ENCODE measurements at places on chromosomes 1 and 21.
A peak's percentile ranks its signal among the peaks of the same experiment; 100 is the strongest.

DNA sequence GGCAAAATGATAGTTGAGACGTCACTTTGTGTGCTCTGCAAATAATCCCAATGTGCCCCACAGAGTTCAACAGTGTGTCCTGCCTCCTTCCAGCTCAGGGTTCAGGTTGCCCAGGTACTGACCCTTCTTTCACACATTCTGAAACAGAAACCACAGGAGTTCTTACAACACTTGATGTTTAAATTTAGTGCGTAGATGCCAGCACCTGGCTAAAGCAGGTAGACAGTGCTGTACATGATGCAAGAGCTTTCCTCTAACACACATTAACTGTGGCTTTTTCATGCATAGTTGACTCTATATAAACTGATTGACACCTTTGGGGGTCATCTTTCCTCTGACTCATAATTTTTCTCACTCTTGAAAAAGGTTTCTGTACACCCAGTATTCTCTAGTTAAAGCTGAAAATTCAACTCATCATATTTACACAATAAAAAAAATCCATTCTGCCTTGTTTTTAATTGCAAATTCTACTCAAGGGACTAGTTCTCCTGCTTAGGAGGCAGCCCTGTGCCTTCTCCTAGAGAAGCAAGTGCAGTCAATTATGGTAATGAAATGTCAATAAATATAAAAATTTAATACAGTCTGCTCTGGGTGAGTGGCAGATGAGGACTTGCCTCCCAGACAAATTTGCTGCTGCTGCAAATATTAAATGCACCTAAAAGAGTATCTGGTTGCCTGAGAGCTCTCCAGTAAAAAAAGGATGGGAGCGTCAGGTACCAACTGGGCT lies 91.4 kb downstream of the NR5A2 start:
- DNase-seq: no peak

GRCh38 chr1:201565771-201566528 lies 27.0 kb downstream of the NAV1 start:
- no peak for DNase-seq

DNA sequence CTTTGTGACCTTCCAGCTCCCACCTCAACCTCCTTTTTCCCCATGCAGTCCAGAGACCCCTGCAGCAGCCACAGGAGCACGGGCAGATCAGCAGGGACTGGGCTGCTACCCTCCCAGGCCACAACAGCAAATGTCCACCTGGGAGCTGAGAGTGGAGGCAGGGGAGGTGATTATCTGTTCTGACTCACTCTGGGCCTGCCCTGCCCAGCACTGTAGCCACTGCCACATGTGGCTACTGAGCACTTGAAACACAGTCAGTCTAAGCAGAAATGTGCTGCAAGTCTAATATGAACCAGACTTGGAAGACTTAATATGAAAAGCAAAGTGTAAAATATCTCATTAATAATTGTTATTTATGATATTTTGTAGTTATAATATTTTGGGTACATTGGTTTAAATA lies 148.9 kb upstream of the VANGL1 start:
- DNase-seq: no peak

DNA sequence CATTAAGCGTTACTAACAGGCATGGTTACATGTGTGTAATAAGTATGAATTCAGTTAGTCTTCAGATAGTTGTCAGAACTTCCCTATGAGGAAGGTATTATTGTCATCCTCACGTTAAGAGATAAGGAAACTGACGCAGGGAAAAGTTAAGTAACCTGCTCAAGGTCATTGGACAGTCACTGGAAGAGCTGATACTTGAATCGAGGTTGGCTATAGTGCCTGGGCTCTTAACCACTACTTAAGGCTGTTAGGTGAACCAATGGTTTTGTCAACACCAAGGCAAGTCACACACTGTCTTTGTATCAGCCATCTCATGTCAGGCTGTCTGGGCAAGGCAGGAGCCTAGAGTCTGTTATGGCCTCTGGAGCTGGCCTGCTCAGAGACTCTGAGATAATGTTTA lies 16.2 kb downstream of the MFSD2A start:
- no peak for DNase-seq

DNA sequence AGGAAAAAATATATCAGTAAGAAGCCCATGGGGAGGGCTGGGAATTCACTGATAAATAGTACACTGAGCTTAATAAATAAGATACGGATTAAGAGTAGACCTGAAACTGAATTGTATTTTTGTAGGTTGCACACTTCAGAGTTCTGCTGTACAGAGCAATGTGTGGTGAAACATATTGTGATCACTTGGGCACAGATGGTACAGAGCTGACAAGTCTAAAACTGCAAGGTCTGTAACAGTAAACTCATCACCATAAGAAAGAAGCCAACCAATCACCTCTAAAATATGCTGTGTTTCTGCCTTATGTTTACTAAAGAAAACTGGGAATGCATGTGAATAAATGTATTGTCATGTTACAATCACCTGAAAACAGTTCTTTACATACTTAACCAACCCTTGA lies 360.7 kb downstream of the MRPL39 start:
- DNase-seq: no peak

DNA sequence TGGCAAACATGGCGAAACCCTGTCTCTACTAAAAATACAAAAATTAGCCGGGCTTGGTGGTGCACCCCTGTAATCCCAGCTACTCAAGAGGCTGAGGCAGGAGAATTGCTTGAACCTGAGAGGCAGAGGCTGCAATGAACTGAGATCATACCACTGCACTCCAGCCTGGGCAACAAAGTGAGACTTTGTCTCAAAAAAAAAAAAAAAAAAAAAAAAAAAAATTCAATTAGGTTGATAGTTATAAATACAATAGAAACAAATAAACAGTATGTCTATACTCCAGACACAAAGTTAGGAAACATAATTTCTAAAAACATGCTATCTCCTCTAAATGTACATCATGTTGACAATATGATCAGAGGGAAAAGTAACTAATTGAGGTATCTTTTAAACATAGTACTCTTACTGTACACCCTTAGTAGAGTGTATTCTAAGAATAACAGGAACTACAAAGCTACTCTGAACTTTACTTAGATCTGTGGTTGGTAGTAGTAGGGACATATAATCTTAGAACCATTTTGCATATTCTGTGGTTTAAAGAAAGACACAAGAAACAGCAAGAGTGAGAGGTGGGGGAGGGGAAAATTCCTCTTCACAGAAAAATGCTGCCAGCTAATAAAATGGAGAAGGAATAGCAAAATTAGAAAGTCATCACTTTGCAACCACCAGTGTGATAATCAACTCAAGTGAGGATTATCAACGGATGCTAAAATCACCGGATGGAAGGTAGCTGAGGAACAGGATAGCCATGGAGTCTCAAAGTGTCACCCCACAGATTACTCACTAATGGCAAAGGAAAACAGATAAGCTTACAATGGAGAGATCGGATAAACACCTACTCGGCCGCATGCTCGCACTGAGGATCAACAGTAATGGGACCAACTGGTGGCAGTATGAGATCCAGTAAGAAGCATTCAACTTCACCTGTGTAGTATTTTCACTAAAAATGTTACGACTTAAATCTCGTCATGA lies 35.0 kb downstream of the MTOR start:
- no peak for DNase-seq

GRCh38 chr1:183864611-183865010 lies 59.7 kb downstream of the RGL1 start:
- no peak for DNase-seq

DNA sequence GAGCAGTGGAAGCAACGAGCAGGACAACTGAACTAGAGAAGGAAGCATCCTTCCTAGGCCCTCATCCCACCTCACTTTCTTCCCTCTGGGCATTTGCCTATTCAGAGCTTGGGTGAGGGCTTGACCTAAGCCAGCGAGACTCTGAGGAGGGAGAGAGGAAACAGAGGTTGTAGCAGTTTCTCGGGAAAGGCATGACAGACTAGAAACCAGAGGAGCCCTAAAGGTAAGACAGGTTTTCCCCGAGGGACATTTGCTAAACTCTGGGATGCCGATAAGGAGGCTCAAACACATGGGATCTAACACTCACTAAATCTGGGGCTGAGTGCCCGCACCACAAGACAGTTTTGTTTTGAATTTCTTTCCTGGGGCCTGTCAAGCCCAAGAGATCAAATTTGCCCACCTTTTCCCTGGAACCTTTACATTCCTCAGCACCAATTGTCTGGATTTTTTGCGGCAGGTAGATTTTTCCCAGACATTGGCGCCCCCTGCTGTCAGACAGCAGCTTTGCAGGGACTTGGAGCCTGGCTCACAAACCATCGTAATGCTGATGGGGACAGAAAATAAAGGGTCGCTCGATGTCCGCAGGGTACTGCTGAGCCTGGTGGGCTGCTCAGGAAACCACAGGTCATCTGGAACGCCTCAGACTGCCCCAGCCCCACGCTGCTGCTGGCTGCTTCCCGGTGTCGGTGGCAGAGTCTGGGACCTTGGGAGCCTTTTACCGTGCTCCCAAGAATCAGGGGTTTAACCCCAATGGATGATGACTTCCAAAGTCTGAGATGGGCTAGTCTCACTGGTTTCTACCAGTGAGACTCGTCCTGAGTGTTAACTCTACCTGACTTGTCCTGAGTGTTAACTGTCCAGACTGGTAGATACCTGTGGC lies 23.4 kb upstream of the TSPAN2 start:
- DNase-seq: no peak

DNA sequence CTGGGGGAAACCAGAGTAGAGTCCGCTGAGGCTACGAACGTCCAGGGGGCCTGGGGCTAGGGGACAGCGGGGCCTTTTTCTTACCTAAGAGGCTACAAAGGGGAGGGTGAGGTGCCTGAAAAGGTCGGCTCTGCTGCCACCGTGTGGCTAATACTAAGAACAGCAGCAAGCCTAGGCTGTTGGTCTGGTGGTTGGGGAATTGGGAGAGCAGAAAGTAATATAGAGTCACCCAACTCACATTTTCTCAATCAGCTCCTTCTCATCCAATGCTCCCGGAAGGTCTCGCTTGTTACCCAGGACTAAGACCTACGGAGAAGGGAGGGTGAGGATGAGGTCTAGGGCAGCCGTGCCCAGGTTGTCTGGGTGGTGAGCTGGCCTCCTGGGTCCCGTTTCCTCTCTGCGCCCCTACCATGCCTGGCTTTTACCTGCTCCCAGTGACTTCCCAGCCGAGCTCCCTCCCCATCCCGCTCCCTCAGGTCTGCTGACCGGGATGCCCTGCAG lies 9.3 kb downstream of the ARL8A start:
- peak; percentile 24 for DNase-seq

- DNase-seq: no peak
Observed at GRCh38 chr1:177432897-177433296, 262.1 kb downstream of the BRINP2 start.

DNA sequence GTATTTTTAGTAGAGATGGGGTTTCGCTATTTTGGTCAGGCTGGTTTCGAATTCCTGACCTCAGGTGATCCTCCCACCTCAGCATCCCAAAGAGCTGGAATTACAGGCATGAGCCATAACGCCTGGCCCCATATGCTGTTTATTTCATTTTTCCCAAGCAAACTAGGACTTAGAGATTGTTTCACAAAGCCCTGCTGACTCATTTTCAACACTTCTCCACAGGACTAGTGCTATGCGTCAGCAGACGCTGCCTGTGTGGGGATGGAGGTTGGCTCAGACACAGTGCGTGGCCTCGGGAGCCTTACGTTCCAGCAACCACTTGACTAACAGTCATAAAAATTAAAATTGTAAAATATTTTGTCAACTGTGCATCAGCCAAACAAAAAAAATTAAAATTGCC lies 22.7 kb downstream of the PKNOX1 start:
- DNase-seq: no peak

DNA sequence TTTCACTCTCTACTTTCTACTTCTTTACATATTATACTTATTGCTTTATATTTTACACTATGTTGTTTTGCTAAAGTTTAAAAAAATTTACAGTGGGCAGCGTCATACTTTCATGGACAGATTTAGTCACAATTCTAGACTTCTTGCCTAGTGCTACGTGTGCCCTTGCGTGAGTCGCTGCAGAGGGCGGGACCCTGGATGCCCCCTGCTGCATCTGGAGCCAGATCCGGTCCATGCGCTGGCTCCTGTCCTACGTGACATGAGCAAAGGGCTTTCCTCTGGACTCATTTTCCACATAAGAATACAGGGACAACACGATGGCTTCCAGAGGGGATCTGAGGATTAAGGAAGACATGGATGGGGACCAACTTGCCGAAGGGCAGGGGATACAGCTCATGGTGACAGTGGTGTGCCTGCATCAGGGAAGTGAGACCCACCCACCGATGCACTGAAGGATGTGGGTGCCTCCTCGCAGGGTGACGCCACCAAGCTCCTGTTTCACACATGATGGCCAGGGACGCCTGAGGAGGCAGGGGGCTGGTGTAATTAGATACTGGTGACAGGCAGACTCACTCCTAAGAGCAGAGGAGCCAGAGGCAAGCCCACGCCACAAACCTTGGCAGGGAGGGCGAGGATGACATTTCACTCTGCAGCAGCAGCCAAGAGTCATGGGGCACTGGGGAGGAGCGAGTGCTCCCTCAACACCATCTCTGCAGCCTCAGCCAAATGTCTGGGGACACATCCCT lies 86.6 kb downstream of the DMRTB1 start:
- peak; percentile 86 for DNase-seq

GRCh38 chr1:2819429-2819828 lies 17.9 kb upstream of the TTC34 start:
- DNase-seq: no peak

- DNase-seq: no peak
Observed at GRCh38 chr1:86581231-86581630, 34.4 kb downstream of the CLCA4 start.

- no peak for DNase-seq
Observed at GRCh38 chr1:83746234-83746633, 252.7 kb downstream of the TTLL7 start.

- DNase-seq: no peak
Observed at GRCh38 chr1:26409191-26409807, 1.3 kb upstream of the LIN28A start.

GRCh38 chr1:154304664-154305337 lies 16.1 kb upstream of the AQP10 start:
- DNase-seq: no peak

- DNase-seq: no peak
Observed at GRCh38 chr1:28118640-28119307, 30.4 kb upstream of the EYA3 start.

DNA sequence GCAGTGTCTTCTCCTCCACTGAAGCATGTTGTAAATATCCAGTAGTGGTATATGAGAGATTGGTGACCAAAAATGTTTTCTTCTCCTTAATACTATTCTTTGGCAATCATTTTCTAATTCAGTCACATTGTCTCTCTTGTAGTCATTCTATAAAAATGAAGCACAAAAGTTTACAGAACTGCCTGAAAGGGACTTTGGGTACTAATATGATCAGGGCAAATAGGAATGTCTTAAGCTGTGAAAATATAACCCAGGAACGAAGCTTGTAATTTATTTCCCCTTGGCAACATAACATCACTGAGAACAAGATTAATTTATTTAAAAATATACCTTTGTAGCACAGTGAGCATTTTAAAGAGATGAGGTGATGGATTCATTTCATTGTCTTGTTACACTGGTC lies 4.9 kb downstream of the B3GALT2 start:
- DNase-seq: no peak

All from NCI-H446 (cell line).